ENCODE measurements at places on chromosomes 4 and X.
A peak's percentile ranks its signal among the peaks of the same experiment; 100 is the strongest.

DNA sequence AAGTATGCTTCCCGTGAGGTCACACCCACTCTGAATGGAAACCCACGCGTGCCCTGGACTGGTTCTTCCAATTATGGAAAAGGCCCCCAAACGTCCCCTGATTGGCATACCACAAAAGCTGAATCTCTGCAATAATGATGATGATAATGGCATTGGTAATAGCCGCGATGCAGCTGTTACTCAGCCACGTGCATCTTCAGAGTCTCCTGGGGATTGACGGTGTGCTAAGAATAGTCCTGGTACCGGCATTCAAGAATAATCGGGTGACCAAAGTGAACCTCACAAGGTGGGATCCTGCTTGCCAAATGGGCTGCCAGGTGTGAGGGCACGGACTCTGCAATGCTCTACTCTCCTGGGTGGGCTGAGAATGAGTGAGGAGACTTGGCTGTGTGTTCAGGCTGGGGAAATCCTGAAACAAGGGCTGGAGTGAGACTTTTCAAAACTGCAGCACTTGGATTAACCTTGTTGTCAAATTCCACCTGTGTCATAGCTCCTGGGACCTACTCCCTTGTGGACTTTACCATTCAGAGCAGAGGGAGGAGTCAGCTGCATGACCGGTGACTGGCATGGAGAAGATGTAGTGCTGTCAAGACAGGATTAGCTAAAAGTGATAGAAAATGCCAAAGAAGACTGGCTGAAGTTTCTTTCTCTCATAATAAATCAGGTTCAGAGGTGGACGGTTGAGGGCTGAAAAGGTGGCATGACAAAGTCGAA lies 615.4 kb downstream of the MID1IP1 start:
- H3K27me3 ChIP-seq, result no peaks in the 10 kb centered on the region
- no peak overlapping the region for H3K4me3 ChIP-seq
- H3K36me3 ChIP-seq, result no peaks in the 10 kb centered on the region

GRCh38 chrX:70488856-70489255 lies 44.2 kb downstream of the DLG3 start:
- H3K36me3 ChIP-seq, result no peaks in the 10 kb centered on the region
- no peaks in the 10 kb centered on the region for H3K4me1 ChIP-seq
- no peaks in the 10 kb centered on the region for H3K27me3 ChIP-seq

- no peaks in the 10 kb centered on the region for H3K4me1 ChIP-seq
- H3K27ac ChIP-seq, result no peak overlapping the region
- no peaks in the 10 kb centered on the region for H3K36me3 ChIP-seq
- H3K4me3 ChIP-seq, result no peak overlapping the region
Measured at GRCh38 chr4:68712207-68712606, 41.8 kb upstream of the UGT2B15 start.

DNA sequence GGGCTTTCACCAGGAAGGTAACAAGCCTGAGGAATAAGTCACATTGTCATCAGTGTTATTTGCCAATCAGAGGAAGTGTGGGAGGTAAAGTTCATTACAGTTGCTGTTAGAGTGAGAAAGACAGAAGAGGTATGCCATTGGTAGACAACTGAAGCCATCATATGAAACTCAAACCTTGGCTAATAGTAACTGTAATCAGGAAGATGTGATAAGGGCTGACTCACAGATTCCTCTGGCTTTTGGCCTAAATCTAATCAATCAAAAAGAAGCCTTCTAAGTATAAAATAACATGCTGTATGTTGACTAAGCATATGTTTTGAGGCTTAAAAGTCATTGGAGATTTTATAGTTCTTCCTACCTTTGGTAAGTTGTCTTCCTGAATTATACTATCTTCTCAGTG lies 242.8 kb downstream of the PCDH7 start:
- no peaks in the 10 kb centered on the region for H3K4me1 ChIP-seq
- H3K4me3 ChIP-seq, result no peak overlapping the region
- no peaks in the 10 kb centered on the region for H3K27me3 ChIP-seq
- no peak for DNase-seq

DNA sequence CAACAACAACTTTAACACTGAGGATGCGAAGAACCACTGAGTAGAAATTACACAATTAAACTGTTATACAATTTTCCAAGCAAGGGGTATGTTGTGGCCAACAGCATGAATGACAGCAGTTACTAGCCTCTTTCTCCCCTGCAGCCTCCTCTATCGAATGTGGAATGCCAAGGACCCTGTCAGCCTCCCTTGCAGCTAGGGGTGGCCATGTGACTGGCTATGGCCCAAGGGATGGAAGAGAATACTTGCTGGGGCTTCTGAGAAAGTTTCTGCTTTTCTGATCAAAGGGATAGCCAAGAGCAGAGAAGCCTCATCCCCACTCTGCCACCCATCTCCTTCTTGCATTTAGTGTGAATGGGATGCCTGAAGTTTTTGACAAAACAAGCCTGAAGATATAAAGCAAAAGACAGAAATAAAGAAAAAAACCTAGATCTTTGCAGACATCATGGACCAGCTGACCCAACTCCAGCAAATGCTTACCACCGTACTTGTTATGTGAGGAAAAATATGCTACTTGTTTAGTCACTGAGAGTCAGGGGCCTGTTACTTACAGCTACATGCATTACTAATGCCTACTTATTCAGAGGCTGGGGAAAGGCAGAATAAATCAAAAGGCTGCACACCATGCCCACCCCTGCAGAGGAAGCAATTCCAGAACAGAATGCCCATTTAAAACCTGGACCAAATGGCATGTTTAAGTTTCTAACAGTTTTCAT lies 32.0 kb downstream of the DCTD start:
- no peak for DNase-seq
- H3K27ac ChIP-seq, result no peak overlapping the region
- no peaks in the 10 kb centered on the region for H3K36me3 ChIP-seq
- no peaks in the 10 kb centered on the region for H3K27me3 ChIP-seq
- H3K4me3 ChIP-seq, result no peak overlapping the region

GRCh38 chr4:22522206-22522605 lies 6.3 kb upstream of the ADGRA3 start:
- no peak overlapping the region for H3K4me3 ChIP-seq
- no peaks in the 10 kb centered on the region for H3K4me1 ChIP-seq
- no peak for DNase-seq
- no peaks in the 10 kb centered on the region for H3K27me3 ChIP-seq

DNA sequence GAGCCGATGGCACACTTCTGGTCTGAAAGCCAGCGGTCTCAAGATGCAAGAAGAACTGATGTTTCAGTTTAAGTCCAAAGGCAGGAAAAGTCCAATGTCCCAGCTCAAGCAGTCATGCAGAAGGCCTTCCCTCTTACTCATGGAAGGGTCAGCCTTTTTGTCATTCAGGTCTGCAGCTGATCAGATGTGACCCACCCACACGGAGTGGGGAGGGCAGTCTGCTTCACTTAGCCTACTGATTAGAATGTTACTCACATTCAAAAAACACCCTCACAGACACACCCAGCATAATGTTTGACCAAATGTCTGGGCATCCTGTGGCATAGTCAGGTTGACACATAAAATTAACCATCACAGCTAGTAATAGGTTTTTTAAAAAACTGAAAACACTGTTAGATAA lies 6.6 kb downstream of the HCCS start:
- no peaks in the 10 kb centered on the region for H3K36me3 ChIP-seq
- no peaks in the 10 kb centered on the region for H3K4me1 ChIP-seq
- H3K27me3 ChIP-seq, result no peaks in the 10 kb centered on the region
- DNase-seq, result no peak
- H3K4me3 ChIP-seq, result no peak overlapping the region

DNA sequence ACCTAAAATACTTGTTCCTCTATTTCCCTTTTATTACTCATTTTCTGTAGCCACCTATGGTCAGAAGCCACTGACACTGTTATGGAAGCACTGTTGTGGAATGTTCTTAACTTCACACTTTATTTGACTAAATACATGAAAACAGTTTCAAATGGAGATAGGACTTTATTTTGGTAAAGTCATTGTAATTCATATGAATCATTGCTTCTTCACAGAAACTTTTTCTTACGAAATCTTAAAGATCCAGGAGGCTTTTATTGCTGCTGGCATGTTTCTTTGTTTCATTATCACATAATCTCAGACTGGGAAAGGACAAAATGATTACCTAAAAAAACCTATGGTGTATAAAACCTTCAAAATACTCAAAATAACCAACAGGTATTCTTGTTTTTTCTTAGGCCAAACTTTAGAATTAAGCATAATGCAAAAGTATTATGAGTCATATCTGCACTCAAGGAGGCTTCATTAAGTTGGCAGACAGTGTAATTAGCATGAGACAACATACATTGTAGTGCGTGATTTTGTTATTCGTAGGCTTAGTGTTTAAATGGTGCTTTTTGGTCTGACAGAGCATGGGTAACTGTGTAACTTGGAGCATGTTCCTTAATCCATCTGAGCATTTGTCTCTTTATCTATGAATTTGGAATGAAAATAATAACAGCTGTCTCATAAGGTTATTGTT lies 58.0 kb downstream of the SH3BGRL start:
- DNase-seq, result no peak
- H3K27ac ChIP-seq, result peak overlapping the region; percentile 62
- no peaks in the 10 kb centered on the region for H3K4me1 ChIP-seq
- H3K27me3 ChIP-seq, result peaks cover 2% of the 10 kb centered on the region
- no peak overlapping the region for H3K4me3 ChIP-seq

- H3K4me3 ChIP-seq, result no peak overlapping the region
- H3K36me3 ChIP-seq, result no peaks in the 10 kb centered on the region
- no peak overlapping the region for H3K27ac ChIP-seq
- no peaks in the 10 kb centered on the region for H3K4me1 ChIP-seq
- H3K27me3 ChIP-seq, result no peaks in the 10 kb centered on the region
Measured at GRCh38 chrX:148466292-148466691, 34.1 kb upstream of the AFF2 start.

DNA sequence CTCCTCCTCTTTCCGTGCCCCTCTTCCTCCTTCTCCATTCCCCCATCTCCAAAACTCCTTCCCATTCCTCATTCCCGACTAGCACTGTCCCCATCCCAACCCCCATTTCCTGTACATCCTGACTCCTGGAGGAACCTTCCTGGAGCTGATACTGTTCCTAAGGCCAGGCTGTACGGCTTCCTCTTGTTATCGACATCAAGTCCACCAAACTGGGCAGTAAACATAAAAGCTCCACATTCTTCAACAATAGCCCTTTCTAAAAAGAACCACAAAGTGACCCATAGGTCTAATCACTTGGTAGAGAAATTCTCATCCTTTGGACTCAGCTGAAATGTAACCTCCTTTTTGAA lies 22.9 kb downstream of the AWAT2 start:
- DNase-seq, result no peak
- H3K27me3 ChIP-seq, result no peaks in the 10 kb centered on the region
- H3K27ac ChIP-seq, result no peak overlapping the region

DNA sequence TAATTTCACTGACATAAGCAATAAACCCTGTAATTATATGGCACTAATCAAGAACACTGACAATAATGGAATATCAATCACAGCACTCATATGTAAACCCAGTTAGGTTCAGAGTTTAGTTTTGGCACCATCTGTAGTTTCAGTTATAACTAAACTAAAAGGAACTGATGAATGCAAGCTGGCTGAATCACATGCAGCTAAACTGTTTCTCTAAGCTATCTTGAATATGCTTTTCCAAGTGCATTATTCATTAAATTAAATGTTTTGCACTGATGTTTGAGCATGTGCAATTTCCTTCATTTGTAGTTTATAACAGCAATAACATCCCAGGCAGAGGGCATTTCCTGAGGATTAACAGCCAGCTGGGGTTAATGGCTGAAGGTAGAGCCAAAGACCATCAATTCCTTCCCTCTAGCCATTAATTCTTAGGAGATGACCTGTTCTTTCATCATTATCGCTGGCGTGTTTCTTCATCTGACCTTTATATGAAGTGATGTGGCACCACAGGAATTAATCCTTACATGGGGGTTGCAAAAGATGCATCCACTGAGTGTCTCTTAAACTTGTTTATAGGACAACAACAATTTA lies 562.8 kb upstream of the IGFBP7 start:
- no peaks in the 10 kb centered on the region for H3K4me1 ChIP-seq
- H3K27me3 ChIP-seq, result no peaks in the 10 kb centered on the region
- no peak for DNase-seq
- no peak overlapping the region for H3K27ac ChIP-seq
- H3K36me3 ChIP-seq, result no peaks in the 10 kb centered on the region
- no peak overlapping the region for H3K4me3 ChIP-seq

DNA sequence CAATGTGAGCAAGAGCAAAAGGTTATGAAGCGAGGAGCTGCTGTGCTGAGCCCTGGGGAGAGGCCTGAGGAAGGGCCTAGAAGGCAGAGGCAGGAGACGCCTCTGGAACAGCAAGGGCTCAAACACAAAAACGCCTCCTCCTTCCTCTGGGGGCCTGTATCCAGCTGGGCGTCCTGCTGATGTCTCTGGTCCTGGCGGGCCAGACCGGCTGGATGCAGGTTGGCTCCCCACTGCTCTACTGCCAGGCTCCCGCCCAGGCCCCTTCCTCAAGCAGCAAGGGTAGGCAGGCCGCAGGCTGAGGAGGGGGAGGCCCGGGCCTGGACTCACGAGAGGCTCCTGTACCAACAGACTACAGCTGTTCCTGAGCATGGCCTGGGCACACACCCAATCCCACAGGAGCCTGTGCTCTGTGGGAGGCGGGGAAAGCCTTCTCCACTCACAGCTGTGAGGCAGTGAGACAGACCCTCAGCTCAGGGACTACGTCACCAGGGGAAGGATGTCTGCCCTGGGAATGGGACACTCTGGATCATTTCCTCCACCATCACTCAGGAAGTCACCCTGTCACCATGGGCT lies 2.3 kb downstream of the HAUS7 start:
- H3K4me3 ChIP-seq, result no peak overlapping the region
- H3K27ac ChIP-seq, result no peak overlapping the region
- H3K27me3 ChIP-seq, result no peaks in the 10 kb centered on the region

DNA sequence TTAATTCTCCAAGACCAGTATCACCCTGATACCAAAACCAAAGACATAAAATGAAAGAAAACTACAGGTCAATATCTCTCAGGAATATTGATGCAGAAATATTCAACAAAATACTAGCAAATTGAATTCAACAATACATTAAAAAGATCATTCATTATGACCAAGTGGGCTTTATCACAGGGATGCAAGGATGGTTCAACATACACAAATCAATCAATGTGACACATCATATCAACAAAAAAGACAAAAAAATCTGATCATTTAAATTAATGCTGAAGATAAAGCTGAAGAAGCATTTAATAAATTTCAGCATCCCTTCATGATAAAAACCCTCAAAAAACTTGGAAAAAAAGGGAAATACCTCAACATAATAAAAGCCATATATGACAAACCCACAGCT lies 341.4 kb downstream of the GUCY2F start:
- no peaks in the 10 kb centered on the region for H3K36me3 ChIP-seq
- no peak overlapping the region for H3K27ac ChIP-seq
- no peak overlapping the region for H3K4me3 ChIP-seq
- no peaks in the 10 kb centered on the region for H3K4me1 ChIP-seq
- H3K27me3 ChIP-seq, result no peaks in the 10 kb centered on the region
- no peak for DNase-seq

- no peaks in the 10 kb centered on the region for H3K27me3 ChIP-seq
- no peaks in the 10 kb centered on the region for H3K4me1 ChIP-seq
- no peak for DNase-seq
- no peak overlapping the region for H3K4me3 ChIP-seq
- no peaks in the 10 kb centered on the region for H3K36me3 ChIP-seq
Measured at GRCh38 chrX:34881671-34882070, 60.9 kb upstream of the FAM47B start.
